SHP77 treated with DMSO at 0.1 percent for 48 hours (cell line): ENCODE measurements at places on chromosomes 5 and 9.
A peak's percentile ranks its signal among the peaks of the same experiment; 100 is the strongest.

DNA sequence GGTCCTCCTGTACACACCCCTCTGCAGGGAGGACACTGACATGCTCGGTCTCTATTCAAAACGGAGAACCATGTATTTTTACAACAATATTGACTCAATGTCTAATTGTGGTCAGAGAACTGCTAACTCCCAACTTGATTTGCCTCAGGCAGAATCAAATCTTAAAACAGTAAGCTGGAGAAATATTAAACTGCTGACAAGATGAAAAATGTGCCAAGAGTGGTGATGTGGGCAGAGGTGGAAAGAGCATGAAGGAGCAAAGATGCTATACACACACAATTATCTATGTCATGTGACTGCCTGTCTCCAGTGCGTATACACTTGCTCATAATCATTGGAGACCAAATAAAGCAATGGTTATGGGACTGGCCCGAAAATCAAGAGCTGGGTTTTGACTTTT, 556.1 kb upstream of the ZNF608 start:
- no peak for DNase-seq

GRCh38 chr5:155080721-155081120, 67.2 kb downstream of the KIF4B start:
- DNase-seq: no peak

DNA sequence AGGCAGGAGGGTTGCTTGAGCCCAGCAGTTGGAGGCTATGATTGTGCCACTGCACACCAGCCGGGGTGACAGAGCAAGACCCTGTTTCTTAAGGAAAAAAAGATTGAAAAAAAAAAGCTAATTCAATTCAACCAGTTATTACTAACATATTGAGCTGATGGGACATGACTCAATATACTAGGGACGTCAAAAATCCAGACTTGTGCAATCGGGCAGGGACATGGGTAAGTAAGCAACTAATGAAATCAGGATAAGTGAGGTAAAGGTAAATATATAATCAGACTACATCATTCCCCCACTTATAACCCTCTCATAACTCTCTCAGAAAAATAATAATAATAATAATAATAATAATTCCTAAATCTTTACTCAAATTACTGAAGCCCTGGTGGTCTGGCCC, 975 bp upstream of the HAVCR1 start:
- no peak for DNase-seq

- DNase-seq: no peak
Measured at GRCh38 chr5:143141652-143142051, 261.8 kb downstream of the NR3C1 start.

- DNase-seq: no peak
Measured at GRCh38 chr5:30498972-30499371, 694.5 kb upstream of the CDH6 start.

DNA sequence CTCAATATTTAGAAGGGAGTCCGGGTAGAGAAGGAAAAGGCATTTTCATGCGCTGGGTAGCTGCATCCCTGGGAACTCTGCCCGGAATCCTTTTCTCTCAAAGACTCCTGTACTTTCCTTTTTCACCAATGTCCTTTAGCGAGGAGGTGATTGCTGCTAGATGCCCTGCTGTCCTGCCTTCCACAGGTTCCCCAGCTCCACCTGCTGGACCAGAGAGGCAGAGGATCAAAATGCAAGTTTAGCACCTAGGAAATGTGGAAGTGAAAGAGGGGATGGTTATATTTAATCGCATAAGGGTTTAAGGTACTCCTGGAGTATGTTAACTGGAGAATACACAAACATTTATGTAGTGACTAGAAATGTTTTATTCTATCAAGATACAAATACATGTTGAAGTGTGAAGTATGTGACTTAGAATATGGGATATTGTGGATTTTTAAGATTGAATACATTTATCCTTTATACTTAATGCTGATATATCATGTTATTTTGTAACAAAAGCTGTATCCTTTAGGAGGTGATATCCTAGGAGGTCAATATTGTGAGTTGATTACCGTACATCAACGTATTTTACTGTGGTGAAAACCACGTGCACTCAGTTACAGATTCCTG, 145.7 kb downstream of the ARHGAP26 start:
- no peak for DNase-seq

DNA sequence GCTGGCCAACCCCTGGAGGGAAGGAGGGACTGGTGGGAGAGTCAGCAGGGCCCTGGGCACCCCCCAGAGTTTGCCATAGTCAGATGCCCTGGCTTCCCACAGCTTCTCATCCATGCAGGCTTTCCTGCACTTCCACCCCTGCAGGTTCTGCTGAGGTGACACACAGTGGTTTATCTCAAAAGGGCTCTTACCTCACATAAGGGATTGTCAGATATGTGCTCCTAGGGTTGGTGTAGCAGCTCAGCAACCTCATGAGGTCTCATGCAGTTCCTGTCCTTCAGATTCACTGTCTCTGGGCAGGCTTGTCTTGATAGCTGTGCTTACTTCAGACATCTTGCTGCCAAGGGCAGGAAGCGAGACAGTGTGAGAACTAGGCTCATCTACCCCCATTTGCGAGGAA, 143.4 kb downstream of the KDM4C start:
- DNase-seq: no peak

DNA sequence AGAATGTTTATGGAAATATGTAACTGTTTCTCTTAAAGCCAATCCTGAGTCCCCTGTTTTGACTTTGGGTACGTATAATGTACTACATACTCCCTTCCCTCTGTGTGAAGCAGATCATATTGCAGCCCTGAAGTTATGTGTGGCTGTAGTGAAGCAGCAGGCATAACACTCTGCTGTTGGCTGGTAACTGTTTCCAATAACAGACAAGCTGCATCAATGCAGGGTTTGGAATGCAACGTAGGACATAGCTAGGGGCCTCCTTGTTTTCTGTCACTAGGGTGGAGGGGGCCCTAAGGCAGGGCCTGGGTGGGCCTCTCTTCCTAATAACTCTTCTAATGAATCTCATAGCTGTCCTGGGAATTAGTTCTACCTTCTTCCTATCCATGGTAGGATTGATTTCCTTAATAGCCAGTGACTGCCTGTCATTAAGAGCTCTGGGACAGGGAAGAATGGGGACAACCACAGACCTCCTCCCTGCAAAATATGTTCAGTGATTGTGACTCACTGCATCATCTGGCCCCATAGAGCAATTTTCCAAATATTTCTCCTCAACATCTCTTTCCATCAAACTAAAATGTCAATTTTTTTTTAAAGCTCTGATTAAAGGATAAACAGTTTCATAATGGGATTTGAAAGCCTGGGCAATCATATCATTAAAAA, 129.6 kb upstream of the HMHB1 start:
- no peak for DNase-seq

- DNase-seq: no peak
Measured at GRCh38 chr9:13896922-13897835, 416.8 kb downstream of the NFIB start.

GRCh38 chr5:132749506-132749905, 2.3 kb downstream of the CCNI2 start:
- DNase-seq: no peak

DNA sequence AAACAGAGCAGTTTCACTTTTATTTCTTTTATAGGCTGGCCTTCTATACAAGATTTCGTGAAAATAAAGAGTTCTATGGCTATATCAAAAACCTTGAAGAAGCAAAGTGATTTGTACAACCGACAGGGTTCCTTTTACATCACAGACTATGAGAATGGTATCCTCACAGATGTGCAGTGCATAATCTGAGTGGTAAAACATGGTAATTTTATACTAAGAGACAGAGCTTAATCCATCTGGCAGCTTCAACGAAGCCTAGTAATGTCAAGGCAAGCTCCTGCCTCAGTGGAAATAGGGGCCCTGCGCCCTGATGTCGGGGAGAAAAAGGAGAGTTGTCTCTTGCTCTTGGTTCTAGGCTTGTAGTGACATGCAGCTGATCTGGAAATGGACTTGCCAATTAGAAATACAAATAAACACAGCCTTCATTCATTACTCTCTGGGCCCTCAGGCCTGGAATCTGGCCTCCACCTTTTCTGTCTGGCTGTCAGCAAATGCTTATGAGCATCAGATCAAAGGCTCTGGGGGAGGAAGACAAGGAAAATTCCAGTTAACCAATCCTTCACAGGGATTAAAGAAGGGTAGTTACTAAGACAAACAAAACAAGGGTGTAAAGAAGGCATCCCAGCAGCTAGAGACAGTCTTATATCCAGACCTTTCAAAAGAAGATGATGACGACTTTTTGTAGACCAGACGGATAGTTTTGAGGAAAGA, 33.6 kb upstream of the TRIM32 start:
- DNase-seq: no peak

DNA sequence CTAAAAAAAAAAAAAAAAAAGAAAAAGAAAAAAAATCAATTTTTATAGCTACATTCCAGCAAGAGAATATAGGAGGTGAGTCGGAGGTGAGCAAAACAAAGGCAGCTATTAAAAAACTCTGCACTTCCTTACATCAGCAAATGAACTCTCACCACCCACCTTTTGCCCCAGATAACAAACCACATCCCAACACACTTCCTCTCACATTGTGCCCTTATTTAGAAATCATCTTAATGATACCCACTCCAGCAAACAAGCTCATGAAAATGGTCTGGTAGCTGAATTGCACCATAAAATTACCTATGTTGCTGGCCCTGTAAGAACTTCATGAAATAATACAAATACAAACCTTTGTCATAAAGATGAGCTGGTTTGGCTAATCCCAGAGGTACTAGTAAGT, 82.9 kb downstream of the CEMIP2 start:
- DNase-seq: no peak

GRCh38 chr5:83000428-83000827, 76.8 kb downstream of the TMEM167A start:
- DNase-seq: no peak

DNA sequence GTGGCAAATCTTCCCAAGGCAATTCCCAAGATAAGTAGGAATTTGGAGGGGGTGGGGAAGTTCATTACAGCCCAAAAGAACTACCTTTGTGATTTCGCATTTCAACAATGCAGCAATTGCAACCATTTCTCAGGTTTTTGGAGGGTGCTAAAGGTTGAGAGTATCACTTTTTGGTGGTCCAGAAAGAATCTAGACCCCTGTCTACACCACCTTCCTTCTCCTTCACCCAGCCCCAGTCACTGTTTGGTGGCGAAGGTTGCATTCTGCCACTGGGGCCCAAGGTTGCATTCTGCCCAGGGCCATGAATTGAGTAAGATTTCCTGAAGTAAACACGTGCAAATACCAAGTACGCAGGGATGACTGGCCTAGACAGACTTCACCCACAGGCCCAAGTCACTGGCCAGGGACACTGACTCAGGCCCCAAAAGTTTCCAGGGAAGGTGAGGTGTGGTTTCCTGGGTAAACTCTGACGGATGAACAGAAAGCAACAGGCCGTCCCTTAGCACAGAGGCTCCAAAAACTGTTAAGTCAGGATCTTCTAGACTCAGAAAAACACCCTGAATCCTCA, 5.7 kb downstream of the PDE6A start:
- DNase-seq: no peak

- no peak for DNase-seq
Measured at GRCh38 chr5:153425914-153426313, 64.6 kb upstream of the GRIA1 start.

DNA sequence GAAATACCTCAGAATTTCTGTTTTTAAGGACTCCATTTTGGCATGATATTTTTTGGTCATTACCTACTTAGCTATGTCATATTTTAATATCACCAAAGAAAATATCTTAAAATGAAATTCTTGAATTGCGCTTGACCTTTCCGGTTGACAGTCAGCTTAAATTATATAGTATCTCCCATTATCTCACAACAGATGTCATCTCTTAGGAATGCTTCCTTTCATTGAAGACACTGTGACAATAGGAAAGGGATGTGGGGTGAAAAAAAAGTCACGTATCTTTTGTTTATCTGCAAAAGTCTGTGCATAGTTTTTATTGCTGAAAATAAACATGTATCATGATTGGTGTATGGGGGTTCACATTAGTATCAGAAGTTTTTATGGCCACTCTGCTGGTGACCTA, 105.8 kb downstream of the INVS start:
- DNase-seq: no peak

- no peak for DNase-seq
Measured at GRCh38 chr9:76399856-76400255, 5.6 kb upstream of the RFK start.

- DNase-seq: no peak
Measured at GRCh38 chr9:79801459-79801858, 229.7 kb downstream of the TLE4 start.

- DNase-seq: no peak
Measured at GRCh38 chr9:124221676-124222075, 36.1 kb upstream of the NEK6 start.

GRCh38 chr5:97405941-97406340, 222.9 kb upstream of the RIOK2 start:
- DNase-seq: no peak

- DNase-seq: no peak
Measured at GRCh38 chr9:89144238-89144637, 34.4 kb downstream of the SHC3 start.

- DNase-seq: no peak
Measured at GRCh38 chr5:91978221-91978882, 595.2 kb upstream of the ARRDC3 start.

GRCh38 chr9:90870621-90871326, 69.2 kb downstream of the SYK start:
- peak; percentile 39 for DNase-seq

DNA sequence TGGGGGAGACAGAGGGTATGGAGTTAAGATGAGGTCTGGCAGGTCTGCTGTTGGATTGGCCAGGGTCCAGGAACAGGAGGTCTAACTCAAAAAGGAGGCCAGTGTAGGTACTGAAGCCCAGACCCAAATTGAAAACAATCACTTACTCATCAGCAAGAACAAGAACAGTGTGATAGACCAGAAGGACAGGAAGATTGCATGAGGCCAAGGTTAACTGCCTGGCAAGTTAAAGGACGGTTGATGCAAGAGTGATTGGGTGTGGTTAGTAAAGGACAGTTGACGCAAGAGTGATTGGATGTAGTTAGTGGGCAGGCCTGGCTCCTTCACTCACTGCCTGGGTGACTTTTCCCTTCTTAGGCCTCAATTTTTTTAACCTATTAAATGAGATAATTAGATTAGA, 132.6 kb downstream of the PDZD2 start:
- DNase-seq: no peak

GRCh38 chr5:35145691-35146317, 84.5 kb downstream of the PRLR start:
- no peak for DNase-seq

GRCh38 chr9:122055701-122056100, 37.4 kb downstream of the TTLL11 start:
- DNase-seq: no peak
